Activated CD8-positive, alpha-beta T cell treated with anti-CD3 and anti-CD28 coated beads, Interleukin-2, amount 10 ng/mL, durations not matched to agents 7 days and 5 days (primary cell): ENCODE measurements at places on chromosomes 11 and 22.

DNA sequence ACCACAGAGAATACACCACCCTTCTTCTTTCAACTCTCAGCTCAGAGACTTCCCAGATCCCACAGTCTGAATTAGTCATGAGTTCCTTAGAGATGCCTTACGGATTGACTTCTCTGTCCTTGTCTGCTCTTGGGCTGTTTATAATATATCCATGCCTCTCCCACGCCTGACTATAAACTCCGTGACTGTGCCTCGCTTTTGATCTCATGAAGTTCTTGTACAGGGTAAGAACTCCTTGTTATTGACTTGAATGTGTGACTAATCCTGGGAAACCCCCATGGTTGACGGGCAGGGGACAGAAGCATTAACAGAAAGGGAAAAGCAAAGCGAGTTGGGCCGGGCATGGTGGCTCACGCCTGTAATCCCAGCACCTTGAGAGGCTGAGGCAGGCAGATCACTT lies 62.4 kb upstream of the POU2AF1 start:
- DNase-seq = no peak

DNA sequence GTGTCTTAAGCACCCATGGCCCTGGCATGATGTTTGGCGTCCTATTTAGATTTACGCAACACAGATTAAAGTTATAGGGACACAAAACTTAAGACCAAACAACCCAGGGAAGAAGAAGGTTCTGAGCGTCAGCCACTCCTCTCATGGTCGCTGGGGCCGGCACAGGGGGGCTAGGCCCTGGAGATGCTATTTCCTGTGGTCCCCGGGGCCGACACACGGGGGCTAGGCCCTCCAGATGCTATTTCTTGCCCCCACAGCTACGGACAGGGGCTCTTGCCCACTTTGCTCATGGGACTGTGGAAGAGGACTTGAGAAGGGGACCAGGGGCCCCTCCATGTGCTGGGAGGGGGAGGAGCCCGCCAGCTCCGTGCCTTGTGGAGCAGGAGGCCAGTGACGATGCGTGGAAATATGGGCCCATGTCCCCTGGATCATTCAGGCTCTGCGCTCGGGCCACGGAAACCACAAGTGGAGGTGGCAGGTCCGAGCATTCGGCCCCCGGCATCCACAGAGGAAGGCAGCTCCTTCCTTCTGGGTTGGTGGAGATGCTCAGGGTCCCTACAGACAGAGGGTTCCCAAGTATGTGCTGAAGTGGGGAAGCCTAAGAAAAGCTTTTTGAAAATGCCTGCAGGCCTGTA lies 711.1 kb downstream of the BRD1 start:
- no peak for DNase-seq

- no peak for DNase-seq
Observed at GRCh38 chr11:78801161-78801884, 226.7 kb upstream of the NARS2 start.

DNA sequence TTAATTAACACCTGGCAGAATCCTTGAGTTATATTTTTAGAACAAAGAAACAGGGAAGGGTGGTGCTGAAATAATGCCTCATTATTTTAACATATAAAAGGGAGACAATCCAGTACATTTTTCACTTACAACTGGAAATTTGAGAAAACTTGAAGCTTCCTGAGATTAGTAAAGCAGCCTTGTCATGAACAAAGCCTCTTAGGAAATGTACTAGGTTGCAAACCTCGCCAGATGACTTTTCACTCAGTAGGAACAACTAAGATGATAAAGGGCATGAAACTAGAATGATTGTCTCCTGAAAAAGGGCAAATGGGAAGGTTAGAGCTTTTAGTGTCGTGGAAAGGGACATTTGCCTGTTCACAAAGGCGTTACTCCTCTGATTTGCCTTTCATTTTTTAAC lies 289.6 kb downstream of the ETS1 start:
- DNase-seq = no peak

GRCh38 chr11:111417011-111417765 lies 38.1 kb upstream of the POU2AF1 start:
- peak; percentile 29 for DNase-seq

GRCh38 chr22:49720279-49720959 lies 107.3 kb downstream of the BRD1 start:
- DNase-seq = no peak

GRCh38 chr22:46437671-46438440 lies 99.6 kb downstream of the CELSR1 start:
- DNase-seq = no peak

- no peak for DNase-seq
Observed at GRCh38 chr22:23055449-23056179, 14.7 kb upstream of the GNAZ start.

- no peak for DNase-seq
Observed at GRCh38 chr22:42801252-42802080, 55.6 kb downstream of the ARFGAP3 start.

GRCh38 chr11:33521384-33521783 lies 179.2 kb downstream of the C11orf91 start:
- no peak for DNase-seq
